ENCODE measurements at places on chromosomes 5 and 9. TPM values are rescaled to one million over a fixed set of nuclear protein-coding genes. Genes with fewer than 3 reads are reported as not detected.

Gene SH3TC2
- total RNA-seq, result 5.7 TPM

Gene CCDC187
- total RNA-seq, result under 0.01 TPM

Gene GGTA1
- 6.3 TPM for total RNA-seq

Gene COX7C
- 261 TPM for total RNA-seq

Gene TMEM252
- not detected for total RNA-seq

Gene CATSPER3
- 0.52 TPM for total RNA-seq

Gene AQP7
- total RNA-seq, result 6.3 TPM

Gene PRELID1
- total RNA-seq, result 39.1 TPM

Gene SLC6A3
- total RNA-seq, result not detected

Gene ASTN2
- total RNA-seq, result 7.3 TPM

Gene IRX1
- 2.1 TPM for total RNA-seq

Gene PCYOX1L
- 3.7 TPM for total RNA-seq

Gene SEMA6A
- total RNA-seq, result 43.8 TPM

Gene TAF11L10
- not detected for total RNA-seq

Gene SLF1
- total RNA-seq, result 10.4 TPM

Gene SLC6A19
- total RNA-seq, result under 0.01 TPM

Gene PRKAA1
- 41.2 TPM for total RNA-seq

Gene NCBP1
- total RNA-seq, result 50.1 TPM

Gene NDST1
- 19.3 TPM for total RNA-seq

Gene ZBED3
- 0.52 TPM for total RNA-seq

Gene ARID3C
- total RNA-seq, result not detected

Gene STKLD1
- 1.0 TPM for total RNA-seq

Gene CPLANE1
- total RNA-seq, result 35.5 TPM

Gene IL9
- not detected for total RNA-seq

Gene FGD3
- total RNA-seq, result 4.2 TPM

Gene PDZD2
- 2.6 TPM for total RNA-seq

Gene IRF1
- total RNA-seq, result 5.2 TPM

Gene UTP15
- total RNA-seq, result 17.2 TPM

Gene SLC45A2
- 0.52 TPM for total RNA-seq

Gene ZNF474
- 2.6 TPM for total RNA-seq

Gene F2RL2
- total RNA-seq, result under 0.01 TPM

Gene HRCT1
- 2.1 TPM for total RNA-seq

Gene OR1Q1
- total RNA-seq, result not detected

Gene EHMT1
- total RNA-seq, result 43.3 TPM

Gene LECT2
- not detected for total RNA-seq

Gene SLC12A2
- 24.5 TPM for total RNA-seq

Gene ALG2
- total RNA-seq, result 39.7 TPM

Gene TENT4A
- total RNA-seq, result 15.1 TPM

Gene GLT6D1
- total RNA-seq, result not detected

Gene BTF3
- 458 TPM for total RNA-seq

Gene IFNA21
- not detected for total RNA-seq

Gene GMCL2
- not detected for total RNA-seq

Gene TUSC1
- total RNA-seq, result 9.9 TPM

Gene MSMP
- not detected for total RNA-seq

Gene LCN12
- not detected for total RNA-seq

Gene DRD1
- not detected for total RNA-seq

Gene SPATA6L
- 1.6 TPM for total RNA-seq

Gene PLAC8L1
- not detected for total RNA-seq

Gene LCN15
- not detected for total RNA-seq

Gene HRH2
- total RNA-seq, result 1.0 TPM

Gene LHFPL2
- total RNA-seq, result 54.8 TPM

Gene SLC25A2
- total RNA-seq, result 0.52 TPM

Gene KCNN2
- total RNA-seq, result 16.2 TPM

Gene TMEM38B
- total RNA-seq, result 144 TPM
